ENCODE measurements at places on chromosomes 2 and 18.

DNA sequence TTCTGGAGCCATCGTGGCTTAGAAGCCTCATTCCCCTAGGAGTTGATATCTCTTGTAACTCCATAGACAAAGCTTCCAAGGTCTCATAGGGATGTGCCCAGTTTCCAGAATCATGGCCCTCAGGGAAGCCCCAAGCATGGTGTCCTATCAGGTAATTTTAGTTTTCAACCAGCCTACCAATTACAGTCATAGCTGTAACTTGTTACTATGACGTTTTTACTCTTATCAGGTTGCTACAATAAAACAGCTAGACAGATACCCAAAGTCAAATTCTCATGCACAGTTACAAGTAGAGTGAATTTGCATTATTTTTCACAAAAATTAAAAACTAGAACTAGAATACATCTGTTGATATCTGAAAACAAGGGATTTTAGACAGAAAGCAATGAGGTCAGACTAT is 8.9 kb downstream of the LYPD6 start:
- DNase-seq: no peak

- no peak for DNase-seq
Observed at GRCh38 chr18:48292782-48293424, 116.3 kb downstream of the ZBTB7C start.

GRCh38 chr2:40477361-40477760 is 25.5 kb upstream of the SLC8A1 start:
- DNase-seq: no peak

DNA sequence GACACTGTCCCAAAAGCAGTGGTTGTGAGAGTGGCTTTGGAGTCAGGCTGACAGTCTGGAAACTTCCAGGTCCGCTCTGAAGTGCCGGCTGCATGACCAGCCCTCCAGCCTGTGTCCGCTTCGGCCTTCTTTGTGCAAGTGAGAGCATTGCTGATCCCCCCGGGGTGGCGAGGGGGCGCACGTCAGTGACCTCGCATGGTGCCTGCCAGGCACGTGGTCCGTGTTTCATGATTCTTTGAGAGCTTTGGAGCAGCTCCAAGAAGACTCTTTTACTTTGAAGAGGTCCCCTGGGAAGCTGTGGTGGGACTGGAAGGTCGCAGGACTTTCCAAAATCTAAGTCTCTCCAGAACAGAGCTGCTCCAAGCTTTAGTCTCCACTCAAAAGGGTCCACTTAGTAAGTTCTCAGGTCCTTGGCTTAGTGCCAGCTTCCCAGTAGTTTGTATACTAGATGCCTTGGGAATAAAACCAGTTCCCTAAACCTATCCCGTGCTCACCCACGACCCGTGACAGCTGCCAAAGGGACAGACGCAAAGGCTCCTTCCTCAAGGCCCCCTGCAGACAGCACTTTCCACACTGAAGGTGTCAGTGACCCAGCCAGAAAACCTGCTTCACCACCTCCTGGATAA is 68.8 kb downstream of the ADI1 start:
- no peak for DNase-seq

DNA sequence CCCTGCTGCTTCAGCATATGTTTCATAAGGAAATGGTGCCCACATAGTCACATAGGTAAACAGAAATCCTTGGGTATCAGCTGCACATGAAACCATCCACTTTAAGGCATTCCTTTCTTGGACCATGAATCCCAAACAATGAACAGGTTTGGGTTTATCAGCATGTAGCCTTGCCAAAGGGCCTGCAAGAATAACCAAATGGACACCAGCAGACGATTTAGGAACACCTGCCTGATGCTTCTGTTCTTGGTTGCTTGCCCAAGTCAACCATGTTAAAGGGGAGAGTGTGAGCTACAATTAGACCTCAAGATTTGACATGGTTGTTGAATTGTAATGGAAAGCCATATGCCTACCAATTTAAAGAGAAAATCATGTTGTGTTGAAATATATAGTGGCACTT is 1342.7 kb upstream of the PIK3C3 start:
- no peak for DNase-seq
